Neural progenitor cell (in vitro differentiated cells): ENCODE measurements at places on chromosomes 5 and 9. TPM values are rescaled to one million over a fixed set of nuclear protein-coding genes. Genes with fewer than 3 reads are reported as not detected.

GRCh38 chr5:133602835-133603380 is 9.4 kb downstream of the FSTL4 start:
- H3K27ac ChIP-seq = no peak overlapping the region
- peaks cover 11% of the 10 kb centered on the region for H3K4me1 ChIP-seq
- H3K4me3 ChIP-seq = no peak overlapping the region
- no peak for DNase-seq
- peaks cover 6% of the 10 kb centered on the region for H3K27me3 ChIP-seq

GRCh38 chr5:37888476-37888875 is 48.6 kb upstream of the GDNF start:
- H3K4me1 ChIP-seq = peaks cover 7% of the 10 kb centered on the region
- H3K27me3 ChIP-seq = peaks cover 26% of the 10 kb centered on the region
- H3K36me3 ChIP-seq = no peaks in the 10 kb centered on the region
- H3K4me3 ChIP-seq = no peak overlapping the region
- no peak for DNase-seq

The PTPRD gene
- total RNA-seq = 118 and 136 TPM in 2 replicates

The IFNB1 gene
- total RNA-seq = not detected in 2 replicates

DNA sequence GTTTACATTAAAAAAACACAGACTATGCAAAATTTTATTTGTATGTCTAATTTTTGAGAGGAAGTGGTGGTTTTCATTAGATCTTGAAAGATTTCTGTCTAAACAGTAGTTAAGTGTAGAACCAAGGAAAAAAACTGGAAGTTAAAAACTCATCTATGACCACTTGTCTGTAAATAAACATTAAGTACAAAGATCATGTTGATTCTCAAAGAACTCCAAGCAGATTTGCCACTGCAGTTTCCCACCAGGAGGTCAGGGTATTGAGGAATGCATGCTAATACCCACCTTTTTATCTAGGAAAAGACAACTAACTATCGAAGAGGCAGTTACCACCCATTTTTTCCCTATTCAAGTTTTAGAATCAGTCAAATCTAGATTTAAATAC is 1.9 kb downstream of the STOM start:
- peaks cover 46% of the 10 kb centered on the region for H3K4me1 ChIP-seq
- peak overlapping the region; percentile 90 for H3K27ac ChIP-seq
- H3K4me3 ChIP-seq = peak overlapping the region; percentile 60

GRCh38 chr9:130333041-130333711 is 67.6 kb downstream of the HMCN2 start:
- no peak for DNase-seq
- H3K4me1 ChIP-seq = peaks cover 8% of the 10 kb centered on the region
- H3K27ac ChIP-seq = no peak overlapping the region
- H3K27me3 ChIP-seq = no peaks in the 10 kb centered on the region
- no peak overlapping the region for H3K4me3 ChIP-seq

DNA sequence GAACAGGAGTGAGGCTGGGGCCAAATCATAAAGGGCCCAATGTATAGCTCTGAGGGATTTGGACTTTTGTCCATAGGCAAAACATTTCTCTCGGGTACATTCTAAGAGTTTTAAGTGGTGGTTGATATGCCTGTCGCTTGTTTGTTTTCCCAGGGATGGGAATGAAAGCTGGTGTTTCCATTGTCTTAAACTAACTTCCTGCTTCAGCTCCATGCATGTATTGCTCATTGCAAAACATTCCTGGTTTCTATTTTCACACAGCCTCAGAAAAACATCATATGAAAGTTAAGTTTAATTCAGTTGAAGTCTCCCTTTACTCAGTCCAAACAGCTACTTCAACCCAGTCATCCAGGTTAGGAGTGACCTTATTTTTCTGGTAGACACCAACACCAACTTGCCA is 235.0 kb downstream of the ACTL7B start:
- H3K36me3 ChIP-seq = no peaks in the 10 kb centered on the region
- no peak for DNase-seq
- no peak overlapping the region for H3K27ac ChIP-seq
- H3K4me3 ChIP-seq = no peak overlapping the region

GRCh38 chr9:98899408-98900056 is 44.2 kb upstream of the COL15A1 start:
- H3K27ac ChIP-seq = no peak overlapping the region
- H3K36me3 ChIP-seq = no peaks in the 10 kb centered on the region
- DNase-seq = no peak
- H3K4me1 ChIP-seq = no peaks in the 10 kb centered on the region
- no peaks in the 10 kb centered on the region for H3K27me3 ChIP-seq
- no peak overlapping the region for H3K4me3 ChIP-seq

- no peaks in the 10 kb centered on the region for H3K4me1 ChIP-seq
- no peak overlapping the region for H3K4me3 ChIP-seq
- no peak for DNase-seq
- H3K36me3 ChIP-seq = no peaks in the 10 kb centered on the region
- H3K27ac ChIP-seq = no peak overlapping the region
- no peaks in the 10 kb centered on the region for H3K27me3 ChIP-seq
Observed at GRCh38 chr5:11047030-11047429, 286.0 kb upstream of the DAP start.

GRCh38 chr9:8733131-8733954 is 933.8 kb upstream of the DMAC1 start:
- no peaks in the 10 kb centered on the region for H3K36me3 ChIP-seq
- peak overlapping the region; percentile 40 for H3K4me3 ChIP-seq
- H3K27me3 ChIP-seq = no peaks in the 10 kb centered on the region
- peak; percentile 94 for DNase-seq
- peaks cover 53% of the 10 kb centered on the region for H3K4me1 ChIP-seq
- peak overlapping the region; percentile 95 for H3K27ac ChIP-seq

DNA sequence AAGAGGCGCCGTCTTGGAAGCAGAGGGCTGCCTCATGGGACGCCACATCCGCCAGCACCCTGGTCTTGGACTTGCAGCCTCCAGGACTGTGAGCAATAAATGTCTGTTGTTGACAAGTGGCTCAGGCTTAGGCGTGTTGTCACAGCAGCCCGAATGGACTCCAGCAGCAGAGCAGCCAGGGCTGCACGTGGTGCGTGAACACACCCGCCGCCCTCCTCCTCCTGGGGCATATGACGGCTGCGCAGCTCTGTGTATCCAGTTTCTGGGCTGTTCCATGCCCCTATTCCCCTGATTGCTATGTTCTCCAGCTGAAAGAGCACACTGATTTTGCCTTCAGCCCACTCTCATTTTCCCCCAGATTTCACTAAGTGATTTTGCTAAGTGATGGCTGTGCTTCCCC is 36.0 kb upstream of the CLPTM1L start:
- peaks cover 76% of the 10 kb centered on the region for H3K27me3 ChIP-seq
- H3K4me1 ChIP-seq = peaks cover 8% of the 10 kb centered on the region
- no peak overlapping the region for H3K4me3 ChIP-seq
- no peak overlapping the region for H3K27ac ChIP-seq

The TNC gene
- total RNA-seq = 54.9 and 56.1 TPM in 2 replicates

DNA sequence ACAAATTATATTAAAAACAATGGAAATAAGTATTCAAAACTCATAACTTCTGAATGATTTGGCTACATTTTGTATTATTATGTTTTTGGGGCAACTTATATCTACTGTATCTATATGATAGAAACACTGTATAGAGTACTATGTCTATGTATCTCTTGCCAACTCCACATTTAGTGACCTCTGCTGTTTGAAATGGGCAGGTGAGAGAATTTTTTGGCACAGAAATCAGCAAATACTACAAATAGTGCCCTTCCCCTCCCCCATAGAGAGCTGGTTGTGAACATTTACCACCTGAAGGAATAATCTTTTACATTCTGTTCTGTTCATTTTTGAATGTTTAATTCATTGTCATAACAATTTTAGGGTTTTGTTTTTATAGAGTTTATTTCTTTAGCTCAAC is 545.3 kb downstream of the PDE4D start:
- H3K27ac ChIP-seq = no peak overlapping the region
- peaks cover 7% of the 10 kb centered on the region for H3K4me1 ChIP-seq
- H3K27me3 ChIP-seq = no peaks in the 10 kb centered on the region
- H3K4me3 ChIP-seq = no peak overlapping the region
- peak; percentile 11 for DNase-seq

DNA sequence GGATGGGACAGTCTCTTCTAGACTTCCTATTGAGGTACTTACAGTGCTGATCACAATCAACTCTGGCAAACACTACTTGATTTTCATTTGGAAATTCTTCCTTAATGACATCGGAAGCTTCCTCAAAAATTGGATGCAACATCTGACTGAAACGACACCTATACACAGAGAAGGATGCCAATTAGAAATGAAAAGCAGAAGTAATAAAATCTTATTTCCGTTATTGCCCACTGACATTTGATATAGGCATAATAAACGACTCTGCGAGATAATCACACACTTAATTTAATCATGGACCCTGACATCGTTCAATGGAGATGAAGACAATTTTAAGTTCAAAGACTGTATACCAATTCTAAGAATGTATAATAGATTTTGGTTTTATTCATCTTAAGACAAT is 46.4 kb downstream of the ERP44 start:
- no peak overlapping the region for H3K4me3 ChIP-seq
- no peak overlapping the region for H3K27ac ChIP-seq
- H3K27me3 ChIP-seq = no peaks in the 10 kb centered on the region
- DNase-seq = no peak
- no peaks in the 10 kb centered on the region for H3K4me1 ChIP-seq

The ZNF454 gene
- 0.22 TPM in 1 of 2 replicates, not detected in the other for total RNA-seq

GRCh38 chr9:136880651-136881050 is 5.7 kb upstream of the TRAF2 start:
- H3K27me3 ChIP-seq = no peaks in the 10 kb centered on the region
- no peak for DNase-seq
- H3K4me3 ChIP-seq = no peak overlapping the region
- peaks cover 3% of the 10 kb centered on the region for H3K4me1 ChIP-seq
- no peak overlapping the region for H3K27ac ChIP-seq

DNA sequence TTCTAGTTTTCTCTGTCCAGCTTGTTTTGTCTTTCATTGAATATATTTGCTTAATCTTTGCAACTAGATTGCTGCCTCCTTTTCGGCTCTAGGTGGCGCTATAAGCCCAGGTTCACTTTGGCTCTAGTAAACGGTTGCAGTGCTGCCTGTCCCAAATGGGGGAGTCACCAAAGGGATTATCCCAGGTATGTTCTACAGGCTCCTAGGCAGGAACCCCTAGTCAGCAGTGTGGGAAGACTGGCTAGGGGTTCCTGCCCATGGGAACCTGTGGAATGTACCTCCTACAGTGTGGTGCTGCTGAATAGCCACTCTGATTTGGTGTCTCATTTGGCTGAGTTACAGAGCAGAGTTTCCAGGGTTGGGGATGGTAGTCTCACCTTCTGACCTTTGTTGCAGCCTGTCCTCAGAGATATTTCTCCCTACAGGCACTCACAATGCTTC is 85.2 kb downstream of the ARSB start:
- no peaks in the 10 kb centered on the region for H3K36me3 ChIP-seq
- peaks cover 14% of the 10 kb centered on the region for H3K4me1 ChIP-seq

- H3K27me3 ChIP-seq = no peaks in the 10 kb centered on the region
- no peak overlapping the region for H3K27ac ChIP-seq
- H3K4me3 ChIP-seq = no peak overlapping the region
- no peaks in the 10 kb centered on the region for H3K36me3 ChIP-seq
- H3K4me1 ChIP-seq = no peaks in the 10 kb centered on the region
Observed at GRCh38 chr9:114364134-114365041, 23.4 kb downstream of the AKNA start.

GRCh38 chr9:105306351-105307140 is 62.1 kb downstream of the SLC44A1 start:
- H3K27ac ChIP-seq = no peak overlapping the region
- DNase-seq = no peak
- no peaks in the 10 kb centered on the region for H3K36me3 ChIP-seq
- no peak overlapping the region for H3K4me3 ChIP-seq
- H3K27me3 ChIP-seq = no peaks in the 10 kb centered on the region

- H3K4me3 ChIP-seq = no peak overlapping the region
- no peak overlapping the region for H3K27ac ChIP-seq
- no peak for DNase-seq
- no peaks in the 10 kb centered on the region for H3K27me3 ChIP-seq
- H3K36me3 ChIP-seq = no peaks in the 10 kb centered on the region
Observed at GRCh38 chr9:95134457-95134881, 183.0 kb downstream of the FANCC start.

The SGCD gene
- under 0.01 TPM in 1 of 2 replicates, not detected in the other for total RNA-seq

GRCh38 chr9:135667463-135668001 is 4.4 kb downstream of the LCN9 start:
- no peak overlapping the region for H3K4me3 ChIP-seq
- no peak for DNase-seq
- peaks cover 4% of the 10 kb centered on the region for H3K4me1 ChIP-seq
- H3K27me3 ChIP-seq = no peaks in the 10 kb centered on the region
- H3K27ac ChIP-seq = no peak overlapping the region
- no peaks in the 10 kb centered on the region for H3K36me3 ChIP-seq

- no peak overlapping the region for H3K4me3 ChIP-seq
- no peak for DNase-seq
- H3K27ac ChIP-seq = no peak overlapping the region
- H3K4me1 ChIP-seq = no peaks in the 10 kb centered on the region
- no peaks in the 10 kb centered on the region for H3K36me3 ChIP-seq
Observed at GRCh38 chr9:16898464-16898863, 28.0 kb upstream of the BNC2 start.

The PKD2L2 gene
- not detected in 2 replicates for total RNA-seq

GRCh38 chr5:151741678-151742423 is 16.6 kb downstream of the ATOX1 start:
- H3K4me1 ChIP-seq = no peaks in the 10 kb centered on the region
- no peaks in the 10 kb centered on the region for H3K27me3 ChIP-seq
- no peak for DNase-seq
- no peaks in the 10 kb centered on the region for H3K36me3 ChIP-seq
- H3K4me3 ChIP-seq = no peak overlapping the region

- H3K27me3 ChIP-seq = peaks cover 5% of the 10 kb centered on the region
- DNase-seq = no peak
- peaks cover 8% of the 10 kb centered on the region for H3K4me1 ChIP-seq
Observed at GRCh38 chr5:132838516-132839282, 8.3 kb upstream of the SHROOM1 start.

- peaks cover 39% of the 10 kb centered on the region for H3K27me3 ChIP-seq
- H3K27ac ChIP-seq = no peak within 1 kb of the TSS
- peak within 1 kb of the TSS; percentile 87 for H3K4me3 ChIP-seq
- H3K36me3 ChIP-seq = no peaks in the 10 kb centered on the region
Observed at GRCh38 chr5:96661855-96662724, at the start of gene CAST. CAST (plus strand) TSS chr5:96662376; CDS start chr5:96662423, 47 bp downstream.

The SPINK4 gene
- total RNA-seq = not detected in 2 replicates

DNA sequence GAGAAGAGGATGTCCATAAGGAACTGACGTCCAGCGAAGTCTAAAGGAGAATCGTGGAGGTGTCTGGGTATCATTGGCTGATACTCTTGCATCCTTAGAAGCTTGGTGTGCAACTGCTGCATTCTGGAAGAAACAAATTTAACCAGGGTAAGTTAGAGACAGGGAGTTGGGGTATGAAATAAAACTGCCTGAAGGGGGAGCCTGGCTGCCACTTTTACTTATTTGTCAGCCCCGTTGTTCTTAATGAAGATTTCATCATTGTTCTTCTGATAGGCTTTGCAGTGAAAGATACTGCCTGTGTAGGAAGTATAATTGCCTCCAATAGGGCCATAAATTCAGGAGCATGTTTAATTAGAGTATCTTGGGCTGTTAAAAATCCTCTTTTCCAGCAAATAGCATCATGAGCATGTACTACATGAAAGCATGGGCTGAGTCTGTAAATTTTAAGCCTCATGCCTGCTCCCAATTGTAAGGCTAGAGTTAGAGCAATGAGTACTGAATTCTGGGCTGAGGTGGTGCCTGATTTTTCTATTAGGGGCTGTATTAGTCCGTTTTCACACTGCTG is 1264.5 kb upstream of the ACO1 start:
- no peak overlapping the region for H3K4me3 ChIP-seq
- H3K27me3 ChIP-seq = no peaks in the 10 kb centered on the region
- no peaks in the 10 kb centered on the region for H3K4me1 ChIP-seq
- peak; percentile 32 for DNase-seq
- H3K36me3 ChIP-seq = no peaks in the 10 kb centered on the region
